ENCODE measurements at places on chromosomes 11 and 22. TPM values are rescaled to one million over a fixed set of nuclear protein-coding genes. Genes with fewer than 3 reads are reported as not detected.

GRCh38 chr22:36352803-36353507 is 34.8 kb downstream of the MYH9 start:
- DNase-seq = no peak

DNA sequence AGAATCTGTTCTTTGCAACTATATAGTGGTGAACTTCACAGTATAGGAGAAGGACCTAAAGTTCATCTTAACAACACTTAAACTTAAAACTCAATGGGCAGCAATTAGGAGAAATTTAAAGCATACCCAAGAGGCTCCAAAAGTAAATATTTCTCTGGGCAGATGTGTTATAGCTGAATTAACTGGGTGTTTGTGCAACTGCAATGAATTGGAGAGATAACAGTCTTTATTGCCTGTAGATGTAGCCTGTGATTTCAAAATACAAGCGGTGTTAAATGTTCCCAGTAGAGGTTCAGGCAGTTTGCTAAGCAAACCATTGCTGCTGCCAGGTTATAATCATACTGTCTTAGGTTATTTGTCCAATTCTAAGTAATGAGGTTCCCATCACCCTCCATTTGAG is 294.1 kb upstream of the MTNR1B start:
- no peak for DNase-seq

DNA sequence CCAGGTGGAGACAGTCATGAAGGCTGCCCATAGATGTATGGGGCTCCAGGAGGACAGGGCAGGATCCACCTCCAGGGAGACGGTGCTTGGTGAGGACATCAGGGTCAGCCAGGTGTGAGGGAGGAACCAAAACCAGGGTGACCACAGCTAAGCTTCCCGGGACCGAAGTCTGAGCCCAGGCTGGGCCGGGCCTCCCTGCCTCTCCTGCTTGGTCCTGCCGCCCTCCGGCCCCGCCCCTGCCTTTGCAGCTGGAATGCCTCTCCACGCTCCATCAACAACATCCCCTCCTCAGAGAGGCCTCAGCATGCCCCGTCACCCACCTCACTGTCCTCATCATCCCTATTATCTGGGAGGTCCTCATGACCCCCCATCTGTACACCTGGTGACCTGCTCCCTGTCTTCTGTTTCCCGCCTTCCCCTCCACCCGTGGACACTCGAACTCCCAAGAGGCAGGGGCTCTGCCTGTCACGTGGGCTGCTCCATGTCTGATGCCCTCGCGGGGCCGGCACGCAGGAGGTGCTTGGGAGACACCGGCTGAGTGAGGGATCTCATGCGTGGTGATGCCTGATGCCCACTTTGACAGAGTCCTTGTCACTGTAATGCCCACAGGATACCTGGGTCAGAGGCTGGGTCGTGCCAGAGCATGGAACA is 59.4 kb downstream of the RTL6 start:
- DNase-seq = no peak

DNA sequence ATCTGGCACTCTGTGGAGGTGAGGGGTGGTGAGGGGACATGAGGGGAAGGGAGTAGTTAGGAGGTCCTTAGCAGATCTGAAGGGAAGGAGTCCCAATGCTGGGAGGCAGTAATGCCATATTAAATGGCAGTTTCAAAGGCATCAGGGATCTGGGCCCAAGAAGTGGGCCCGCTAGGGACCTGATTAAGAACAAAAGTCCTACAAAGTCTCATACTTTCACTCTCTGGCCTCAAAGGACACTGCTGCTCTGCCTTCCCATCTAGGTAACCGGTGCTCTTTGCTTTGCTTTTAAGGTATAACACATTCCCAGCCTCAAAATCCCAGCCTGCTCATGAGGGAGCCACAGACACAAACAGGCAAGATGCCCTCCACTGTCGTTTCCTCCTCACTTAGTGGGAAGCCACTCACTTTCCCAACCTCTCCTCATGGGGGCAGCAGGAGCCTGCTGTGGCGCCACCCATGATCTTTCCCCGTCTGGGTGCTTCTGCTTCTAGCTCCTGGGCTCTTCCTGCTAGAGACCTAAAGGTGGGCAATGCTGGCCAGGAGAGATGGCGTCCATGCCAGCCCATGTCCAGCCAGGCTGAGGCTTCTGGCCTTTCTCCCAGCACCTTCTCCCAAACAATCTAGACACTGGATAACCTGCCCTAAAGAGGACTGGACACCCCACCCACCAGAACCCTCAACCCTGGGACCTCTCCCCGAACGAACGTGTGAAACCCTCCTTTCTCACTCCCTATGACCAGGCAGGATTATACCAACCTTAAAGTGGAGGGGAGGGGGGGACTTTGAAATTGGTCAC is 68.3 kb downstream of the PLEKHA7 start:
- no peak for DNase-seq

GRCh38 chr11:85098996-85099395 is 528.1 kb downstream of the DLG2 start:
- DNase-seq = no peak

The MS4A3 gene
- not detected for polyA plus RNA-seq

The GGT5 gene
- 0.24 TPM for polyA plus RNA-seq

The C2CD2L gene
- polyA plus RNA-seq = 2.5 TPM

The TYMP gene
- 0.83 TPM for polyA plus RNA-seq

The PLAAT4 gene
- polyA plus RNA-seq = 3.9 TPM

DNA sequence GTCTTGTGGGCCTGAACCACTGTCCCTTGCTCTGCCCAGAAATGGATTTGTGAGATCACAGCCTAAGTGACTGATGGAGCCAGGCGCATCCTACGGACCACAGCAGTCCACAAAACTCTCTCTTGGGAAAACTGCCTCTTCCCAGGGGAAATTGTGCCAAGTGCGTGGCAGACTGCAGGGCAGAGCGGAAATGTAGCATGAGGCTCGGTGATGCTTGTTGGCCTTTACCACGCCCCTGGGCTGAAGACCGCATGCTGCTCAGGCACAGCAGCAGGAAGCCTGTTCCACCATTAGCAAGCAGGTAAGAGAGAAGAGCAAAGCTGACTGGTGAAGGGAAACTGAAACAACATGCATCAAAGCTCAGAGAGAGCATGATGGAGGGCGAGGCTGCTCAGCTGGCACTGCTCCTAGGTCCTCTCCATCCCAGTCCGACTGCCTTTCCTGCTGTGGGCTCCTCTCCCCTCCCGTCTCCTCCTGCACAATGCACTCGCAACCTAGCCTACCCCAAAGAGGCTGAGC is 26.5 kb upstream of the SCARF2 start:
- no peak for DNase-seq

Measured in H1 (cell line).